LNCaP clone FGC (cell line): ENCODE measurements at places on chromosomes 1 and 21.

DNA sequence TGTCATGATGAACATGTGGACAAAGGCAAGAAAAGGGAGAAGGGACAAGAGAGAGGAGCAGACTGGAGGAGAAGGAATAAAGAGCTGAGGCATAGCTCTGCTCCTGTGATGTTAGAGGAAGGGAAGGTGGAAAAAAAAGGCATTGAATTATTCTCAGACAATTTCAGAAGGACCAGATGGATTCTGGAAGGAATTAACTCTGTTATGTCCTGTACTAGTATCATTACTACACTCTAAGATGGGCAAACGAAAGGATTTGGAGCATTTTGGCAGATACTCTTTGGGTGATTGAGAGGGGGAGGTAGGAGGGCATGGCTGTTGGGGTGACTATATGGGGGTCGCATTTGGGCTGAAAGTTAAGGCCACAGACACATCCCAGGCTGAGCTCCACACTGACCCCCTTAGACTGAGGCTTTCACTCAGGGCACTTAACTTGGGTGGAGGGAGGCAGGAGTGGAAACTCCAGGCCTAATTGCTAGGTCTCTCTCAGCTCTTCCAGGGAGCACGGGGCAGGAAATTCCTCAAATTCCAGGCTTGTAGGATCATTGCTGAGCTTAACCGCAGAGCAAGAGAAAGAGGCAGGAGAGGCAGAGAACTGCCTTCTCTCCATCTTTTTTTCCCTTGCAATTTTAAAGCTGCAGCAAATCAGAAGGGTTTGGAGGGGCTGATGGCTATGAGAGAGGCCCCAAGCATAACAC is 25.9 kb downstream of the KIRREL1 start:
- DNase-seq: no peak

- DNase-seq: no peak
Observed at GRCh38 chr1:192527950-192528349, 47.6 kb upstream of the RGS1 start.

DNA sequence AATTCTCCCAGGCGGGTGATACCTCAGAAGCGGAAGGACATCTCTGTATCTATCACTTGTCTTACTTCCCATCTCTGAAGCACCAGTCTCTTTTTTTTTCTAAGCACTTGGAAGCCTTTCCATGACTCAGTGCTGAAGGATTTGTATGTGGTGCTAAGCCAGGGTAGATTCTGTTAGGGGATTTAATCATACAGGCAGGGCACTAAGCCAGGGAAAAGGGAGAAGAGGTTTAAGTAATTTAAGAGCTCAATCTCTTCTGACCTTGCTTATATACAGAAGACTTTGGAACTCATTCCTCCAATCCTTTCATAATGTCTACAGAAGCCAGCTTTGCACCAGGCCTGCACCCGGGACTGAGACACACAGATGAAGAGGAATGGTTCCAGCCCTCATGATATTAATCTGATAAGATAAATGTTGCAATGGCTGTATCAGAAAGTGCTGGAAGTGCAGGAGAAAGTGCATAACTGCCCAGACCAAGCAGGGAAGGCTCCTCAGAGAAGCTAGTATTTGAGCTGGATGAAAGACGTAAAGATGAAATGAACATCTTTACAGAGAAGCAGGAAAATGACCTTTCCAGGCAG is 11.0 kb downstream of the FAM163A start:
- DNase-seq: no peak

GRCh38 chr1:9996624-9997582 is at the start of gene RBP7:
RBP7 (plus strand) TSS chr1:9997228; CDS start chr1:9997259, 31 bp downstream.
- DNase-seq: no peak

DNA sequence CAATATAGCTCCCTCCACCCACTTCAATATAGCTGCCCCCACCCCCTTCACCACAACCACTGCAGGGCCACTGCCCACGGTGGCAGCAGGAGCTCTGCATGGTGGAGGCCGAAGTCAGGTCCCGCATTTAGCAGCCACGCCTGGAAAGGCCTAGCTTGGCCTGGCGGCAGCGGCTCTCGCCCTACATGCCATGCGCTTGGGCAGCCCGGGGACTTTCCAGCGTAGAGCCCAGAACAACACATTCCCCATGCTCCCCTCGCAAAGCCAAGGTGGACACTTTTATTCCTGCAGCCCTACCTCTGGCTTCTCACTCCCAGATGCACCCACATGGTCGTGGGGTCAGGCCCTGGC is 37.1 kb downstream of the LHX4 start:
- no peak for DNase-seq

GRCh38 chr1:173122958-173123852 is 72.5 kb upstream of the TNFSF18 start:
- no peak for DNase-seq

DNA sequence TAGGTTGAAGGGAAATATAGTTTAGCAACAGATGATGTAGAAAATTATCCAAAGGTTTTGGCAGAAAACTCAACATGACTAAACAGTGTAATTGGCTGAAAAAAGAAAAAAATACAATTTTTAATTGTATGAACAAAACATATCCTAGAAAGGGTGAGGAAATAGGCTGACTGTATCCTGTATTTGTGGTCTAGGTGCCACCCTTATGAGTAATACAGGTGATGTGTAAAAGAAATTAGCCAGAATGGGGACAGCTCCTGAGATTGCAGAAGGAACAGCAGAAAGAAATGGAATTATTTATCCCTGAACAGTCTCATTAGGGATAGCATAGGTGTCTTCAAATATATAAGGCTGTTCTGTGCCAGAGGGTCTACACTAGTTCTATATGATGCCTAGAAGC is 24.6 kb downstream of the DNASE2B start:
- no peak for DNase-seq

GRCh38 chr1:30746212-30747032 is 11.2 kb downstream of the LAPTM5 start:
- no peak for DNase-seq

DNA sequence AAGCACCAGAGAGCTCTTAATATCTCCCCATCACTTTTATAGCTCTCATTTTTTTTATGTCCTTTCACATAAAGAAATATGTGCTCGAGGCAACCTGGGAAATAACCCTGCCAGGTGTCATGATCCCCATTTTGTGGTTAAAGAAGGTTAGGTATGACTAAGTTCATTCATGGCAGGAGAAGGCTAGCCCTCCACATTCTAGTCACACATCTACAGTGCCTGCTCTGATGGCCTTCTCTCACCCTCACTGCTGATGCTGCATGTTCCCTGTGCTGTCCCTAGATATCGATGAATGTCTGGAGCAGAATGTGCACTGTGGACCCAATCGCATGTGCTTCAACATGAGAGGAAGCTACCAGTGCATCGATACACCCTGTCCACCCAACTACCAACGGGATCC is 187.5 kb downstream of the TPR start:
- no peak for DNase-seq

DNA sequence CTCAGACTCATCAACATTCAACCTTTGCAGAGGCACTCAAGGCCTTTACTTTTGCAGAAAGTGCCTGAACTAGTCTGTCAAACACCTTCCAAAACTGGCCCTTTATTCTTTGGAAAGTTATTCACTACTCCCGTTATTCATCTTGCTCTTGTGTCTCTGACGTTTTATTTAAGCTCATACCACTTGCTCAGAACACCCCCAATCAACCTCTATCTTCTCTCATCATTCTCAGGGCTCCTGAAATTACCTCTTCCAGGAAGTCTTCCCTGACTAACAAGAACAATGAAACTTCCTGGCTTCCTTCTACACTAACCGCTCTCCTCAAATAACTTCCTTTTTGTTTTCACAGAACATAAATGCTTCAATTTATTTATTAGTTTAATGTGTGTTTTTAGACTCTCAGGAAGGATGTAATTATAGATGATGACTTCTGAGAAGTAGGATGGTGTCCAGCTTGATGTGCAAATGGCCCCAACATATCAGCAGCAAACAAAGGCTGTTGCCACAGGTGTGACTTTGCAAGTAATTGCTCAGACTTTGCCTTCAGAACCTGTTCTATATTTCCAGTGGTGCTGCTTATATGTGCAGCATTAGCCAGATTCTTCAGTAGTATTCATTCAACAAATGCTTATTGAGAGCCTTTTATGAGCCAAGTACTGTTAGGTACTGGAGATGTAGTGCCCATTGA is 22.8 kb upstream of the BATF3 start:
- DNase-seq: no peak

DNA sequence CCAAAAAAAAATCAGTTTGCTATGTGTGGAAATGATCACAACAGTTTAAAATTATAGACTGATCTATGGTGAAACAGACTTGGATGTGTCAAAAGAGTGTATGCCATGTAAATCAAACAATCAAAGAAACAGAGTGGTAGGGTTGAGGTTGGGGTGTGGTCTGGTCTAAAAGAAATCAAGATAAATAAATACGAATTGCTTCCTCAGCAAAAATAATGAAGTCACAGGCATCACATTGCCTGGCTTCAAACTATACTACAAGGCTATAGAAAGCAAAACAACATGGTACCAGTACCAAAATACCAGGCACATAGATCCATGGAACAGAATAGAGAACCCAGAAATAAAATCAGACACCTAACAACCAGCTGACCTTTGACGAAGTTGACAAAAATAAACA is 1796.9 kb downstream of the NCAM2 start:
- no peak for DNase-seq

DNA sequence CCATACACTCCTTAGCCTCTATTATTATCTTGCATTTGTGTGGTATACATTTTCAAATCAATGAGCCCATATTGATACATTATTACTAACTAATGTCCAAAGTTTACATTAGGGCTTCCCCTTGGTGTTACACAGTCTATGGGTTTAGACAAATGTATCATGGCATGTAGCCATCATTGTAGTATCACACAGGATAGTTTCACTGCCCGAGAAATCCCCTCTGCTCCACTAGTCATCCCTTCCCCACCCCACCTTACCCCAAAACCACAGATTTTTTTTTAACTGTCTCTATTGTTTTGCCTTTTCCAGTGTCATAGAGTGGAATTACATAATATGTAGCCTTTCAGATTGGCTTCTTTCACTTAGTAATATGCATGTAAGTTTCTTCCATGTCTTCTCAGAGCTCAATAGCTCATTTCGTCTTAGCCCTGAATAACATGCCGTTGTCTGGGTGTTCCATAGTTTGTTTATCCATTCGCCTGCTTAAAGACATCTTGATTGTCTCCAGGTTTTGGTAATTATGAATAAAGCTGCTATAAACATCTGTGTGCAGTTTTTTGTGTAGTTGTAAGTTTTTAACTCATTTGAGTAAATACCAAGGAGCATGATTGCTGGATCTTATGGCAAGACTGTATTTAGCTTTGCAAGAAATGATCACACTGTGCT is 86.4 kb upstream of the LYST start:
- DNase-seq: no peak

- DNase-seq: no peak
Observed at GRCh38 chr1:220511179-220511578, 16.8 kb upstream of the MARK1 start.

DNA sequence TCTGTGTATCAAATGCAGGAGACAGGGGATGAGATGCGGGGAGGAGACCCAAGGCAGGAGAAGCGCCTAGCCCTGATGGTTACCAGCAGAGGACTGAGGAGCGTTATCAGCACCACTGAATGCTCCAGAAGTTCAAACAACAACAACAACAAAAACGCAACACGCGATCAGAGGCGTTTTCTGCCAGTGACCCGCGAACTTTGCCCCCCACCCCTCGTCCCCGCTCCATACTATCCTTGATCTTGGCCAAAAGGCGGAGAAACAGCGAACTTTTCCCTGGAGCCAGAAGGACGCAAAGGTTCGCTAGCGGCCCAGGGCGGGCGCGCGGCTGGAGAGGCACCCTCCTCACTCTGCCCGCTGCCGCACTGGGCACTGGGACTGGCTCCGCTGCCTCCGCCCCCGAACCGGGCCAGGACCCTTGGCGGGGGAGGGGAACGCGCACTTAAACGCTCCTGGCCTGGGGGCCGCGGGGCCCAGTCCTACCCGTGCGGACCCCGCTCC is 699 bp downstream of the ECHDC2 start:
- no peak for DNase-seq
